Cardiac muscle cell (in vitro differentiated cells and primary cell): ENCODE measurements at places on chromosomes 3 and 15. TPM values are rescaled to one million over a fixed set of nuclear protein-coding genes. Genes with fewer than 3 reads are reported as not detected.

DNA sequence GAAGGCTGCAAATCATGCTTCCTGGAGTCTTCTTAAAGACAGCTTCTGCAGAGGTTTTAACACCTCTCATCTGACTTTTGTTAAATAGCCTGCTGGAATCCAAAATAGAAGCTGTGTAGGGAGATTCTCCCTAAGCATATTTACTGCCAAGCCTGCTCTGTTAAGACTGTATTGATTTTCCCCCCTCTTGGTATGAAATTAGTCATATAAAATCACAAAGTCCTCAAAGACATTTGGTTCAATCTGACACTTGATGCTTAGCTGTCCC, 94.6 kb downstream of the ITPR1 start:
- H3K4me3 ChIP-seq: no peak overlapping the region
- H3K4me1 ChIP-seq: peaks cover 23% of the 10 kb centered on the region
- H3K27ac ChIP-seq: no peak overlapping the region
- no peaks in the 10 kb centered on the region for H3K27me3 ChIP-seq
- H3K36me3 ChIP-seq: no peaks in the 10 kb centered on the region

DNA sequence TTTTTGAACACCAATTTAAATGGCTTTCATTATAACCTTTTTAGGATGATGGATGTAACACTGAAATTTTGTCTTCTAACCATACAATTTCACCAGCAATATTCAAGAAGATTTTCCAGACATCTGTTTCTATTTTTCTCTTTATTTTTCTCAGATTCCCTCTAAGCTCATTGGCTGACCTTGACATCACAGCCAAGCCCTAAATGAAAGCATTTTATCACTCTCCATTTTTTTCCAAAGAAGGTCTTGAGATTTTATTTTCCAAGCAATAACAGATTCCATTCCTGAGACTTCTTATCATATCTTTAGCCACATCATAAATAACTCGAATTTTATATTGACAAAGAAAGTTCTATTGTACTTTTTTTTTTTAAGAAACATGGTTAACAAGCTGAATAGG, 392.6 kb upstream of the THBS1 start:
- H3K36me3 ChIP-seq: no peaks in the 10 kb centered on the region
- H3K4me1 ChIP-seq: no peaks in the 10 kb centered on the region
- DNase-seq: no peak
- H3K27me3 ChIP-seq: no peaks in the 10 kb centered on the region

The CD86 gene
- polyA plus RNA-seq: 0.20 TPM in 1 of 2 replicates, not detected in the other

DNA sequence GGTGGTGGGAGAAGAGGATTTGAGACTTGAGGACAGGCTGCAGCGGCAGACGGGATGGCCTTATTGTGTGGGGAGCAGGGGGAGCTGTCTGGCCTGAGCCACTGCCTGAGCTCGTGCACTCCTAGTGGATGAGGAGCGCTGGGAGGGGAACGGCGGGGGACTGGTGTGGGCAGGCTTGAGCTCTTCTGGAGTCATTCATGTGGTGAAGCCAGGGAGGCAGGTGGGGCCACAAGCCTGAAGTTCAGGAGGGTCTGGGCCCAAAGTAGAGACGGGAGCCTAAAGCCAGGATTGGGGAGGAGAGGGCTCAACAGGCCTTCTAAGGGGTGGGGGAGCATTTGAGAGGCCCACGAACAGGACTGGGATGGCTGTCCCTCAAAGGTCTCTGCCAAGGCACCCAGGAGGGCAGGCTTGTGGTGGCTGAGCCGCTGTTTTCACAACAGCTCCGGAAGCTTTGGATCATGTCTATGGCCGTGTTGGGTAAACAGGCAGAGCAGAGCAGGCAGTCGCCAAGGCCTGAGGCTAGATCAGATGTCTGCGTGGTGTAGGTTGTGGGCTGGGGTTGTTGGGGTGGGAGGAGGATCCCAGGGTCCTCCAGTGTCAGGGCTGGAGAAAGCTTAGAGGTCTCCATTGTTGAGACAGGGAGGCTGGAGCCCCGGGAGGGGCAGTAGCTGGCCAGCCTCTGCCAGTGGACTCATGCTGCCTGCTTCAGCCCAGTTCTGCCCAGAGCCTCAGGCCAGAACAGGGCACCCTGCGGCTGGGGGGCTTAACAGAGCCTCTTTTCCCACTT, 8.2 kb downstream of the PRKCD start:
- no peak overlapping the region for H3K4me3 ChIP-seq
- peaks cover 82% of the 10 kb centered on the region for H3K27me3 ChIP-seq
- no peak overlapping the region for H3K27ac ChIP-seq
- no peaks in the 10 kb centered on the region for H3K36me3 ChIP-seq
- H3K4me1 ChIP-seq: no peaks in the 10 kb centered on the region

DNA sequence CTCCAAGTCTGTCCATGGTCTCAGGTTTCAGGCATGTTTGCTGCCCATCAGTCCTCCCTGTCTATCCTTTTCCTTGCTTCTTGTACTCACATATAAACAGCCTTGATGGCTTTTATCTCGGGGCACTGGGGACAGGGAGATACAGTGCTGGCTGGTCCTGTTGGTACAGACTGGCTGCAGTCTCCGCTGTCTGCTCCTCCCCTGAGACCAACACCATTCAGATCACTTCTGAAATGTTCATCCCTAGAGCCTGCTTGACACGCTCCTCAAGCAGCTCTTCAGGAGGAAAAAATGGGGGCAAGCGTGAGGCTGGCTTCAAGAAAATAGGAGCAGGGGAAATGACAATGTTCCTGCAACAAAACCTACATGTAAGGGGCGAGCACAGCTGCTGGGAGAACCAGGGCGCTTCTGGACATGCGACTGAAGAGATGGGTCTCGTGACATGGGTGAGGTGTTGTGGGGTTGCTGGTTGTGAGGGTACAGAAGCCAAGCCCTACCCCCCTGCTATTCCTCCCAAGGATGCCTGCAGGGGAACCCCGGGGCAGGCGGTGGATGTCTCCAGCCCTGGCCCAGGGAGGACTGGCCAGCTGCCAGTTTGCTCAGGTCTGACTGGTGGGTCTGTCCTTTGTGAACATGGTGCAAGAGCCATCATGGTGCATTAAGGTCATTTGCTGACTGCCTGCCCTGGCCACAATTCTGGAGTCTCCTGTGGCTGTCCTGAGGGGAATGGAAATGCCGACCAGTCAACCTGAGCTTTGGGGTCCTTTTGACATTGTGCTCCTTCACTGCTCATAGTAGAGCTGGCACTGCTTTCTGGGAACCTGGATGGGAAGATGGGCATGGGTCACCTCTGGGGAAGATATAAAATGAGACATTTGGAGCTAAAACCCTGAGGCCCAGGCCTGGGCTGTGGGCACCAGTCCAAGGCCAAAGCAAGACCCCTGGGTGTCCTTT, 40.1 kb downstream of the KY start:
- H3K36me3 ChIP-seq: no peaks in the 10 kb centered on the region
- peaks cover 19% of the 10 kb centered on the region for H3K27me3 ChIP-seq
- DNase-seq: no peak
- no peak overlapping the region for H3K4me3 ChIP-seq
- no peaks in the 10 kb centered on the region for H3K4me1 ChIP-seq

DNA sequence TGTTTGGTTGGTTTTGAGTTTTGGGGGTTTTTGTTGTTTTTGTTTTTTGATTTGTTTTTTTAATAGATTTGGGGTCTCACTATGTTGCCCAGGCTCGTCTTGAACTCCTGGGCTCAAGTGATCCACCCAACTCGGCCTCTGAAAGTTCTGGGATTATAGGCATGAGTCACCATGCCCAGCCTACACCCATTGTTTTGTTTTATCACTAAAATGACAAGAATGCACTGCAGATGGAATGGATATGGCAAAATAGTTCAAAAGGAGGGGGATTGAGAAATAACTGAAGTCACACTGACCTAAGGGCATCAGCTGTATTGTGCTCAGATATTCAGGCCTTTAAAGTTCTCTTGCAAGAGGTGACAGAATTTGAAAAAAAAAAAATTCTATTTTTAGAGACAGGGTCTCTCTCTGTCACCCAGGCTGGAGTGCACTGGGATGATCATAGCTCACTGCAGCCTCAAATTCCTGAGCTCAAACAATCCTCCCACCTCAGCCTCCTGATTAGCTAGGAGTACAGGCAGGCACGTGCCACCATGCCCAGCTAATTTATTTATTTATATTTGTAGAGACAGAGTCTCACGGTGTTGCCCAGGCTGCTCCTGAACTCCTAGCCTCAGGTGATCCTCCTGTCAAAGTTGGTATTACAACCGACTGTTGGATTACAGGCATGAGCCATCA, 4.4 kb upstream of the RASA2 start:
- peak; percentile 83 for DNase-seq
- no peaks in the 10 kb centered on the region for H3K27me3 ChIP-seq
- H3K27ac ChIP-seq: no peak overlapping the region
- H3K4me1 ChIP-seq: peaks cover 14% of the 10 kb centered on the region

GRCh38 chr3:125121246-125122010, 65.6 kb upstream of the HEG1 start:
- peaks cover 5% of the 10 kb centered on the region for H3K4me1 ChIP-seq
- peaks cover 7% of the 10 kb centered on the region for H3K27me3 ChIP-seq
- H3K27ac ChIP-seq: no peak overlapping the region
- DNase-seq: no peak
- H3K4me3 ChIP-seq: no peak overlapping the region

The SPATA12 gene
- 0.91 TPM in 1 of 2 replicates, not detected in the other for polyA plus RNA-seq

GRCh38 chr3:137764001-137764433, at the start of gene SOX14:
Gene SOX14, plus strand, starts transcription at chr3:137764315. Its CDS starts 470 bp downstream, at chr3:137764785.
- peak; percentile 52 for DNase-seq
- H3K36me3 ChIP-seq: no peaks in the 10 kb centered on the region
- peak within 1 kb of the TSS; percentile 15 for H3K4me3 ChIP-seq

The SLC24A5 gene
- polyA plus RNA-seq: 0.05 TPM in 1 of 2 replicates, not detected in the other
